Stimulated activated CD4-positive, alpha-beta T cell treated with anti-CD3 and anti-CD28 coated beads, Interleukin-2, amount 100 ng/mL, for 24 hours (primary cell): ENCODE measurements at places on chromosomes 2 and 18.

GRCh38 chr2:46530639-46531038, 51.3 kb downstream of the TMEM247 start:
- no peak for DNase-seq

DNA sequence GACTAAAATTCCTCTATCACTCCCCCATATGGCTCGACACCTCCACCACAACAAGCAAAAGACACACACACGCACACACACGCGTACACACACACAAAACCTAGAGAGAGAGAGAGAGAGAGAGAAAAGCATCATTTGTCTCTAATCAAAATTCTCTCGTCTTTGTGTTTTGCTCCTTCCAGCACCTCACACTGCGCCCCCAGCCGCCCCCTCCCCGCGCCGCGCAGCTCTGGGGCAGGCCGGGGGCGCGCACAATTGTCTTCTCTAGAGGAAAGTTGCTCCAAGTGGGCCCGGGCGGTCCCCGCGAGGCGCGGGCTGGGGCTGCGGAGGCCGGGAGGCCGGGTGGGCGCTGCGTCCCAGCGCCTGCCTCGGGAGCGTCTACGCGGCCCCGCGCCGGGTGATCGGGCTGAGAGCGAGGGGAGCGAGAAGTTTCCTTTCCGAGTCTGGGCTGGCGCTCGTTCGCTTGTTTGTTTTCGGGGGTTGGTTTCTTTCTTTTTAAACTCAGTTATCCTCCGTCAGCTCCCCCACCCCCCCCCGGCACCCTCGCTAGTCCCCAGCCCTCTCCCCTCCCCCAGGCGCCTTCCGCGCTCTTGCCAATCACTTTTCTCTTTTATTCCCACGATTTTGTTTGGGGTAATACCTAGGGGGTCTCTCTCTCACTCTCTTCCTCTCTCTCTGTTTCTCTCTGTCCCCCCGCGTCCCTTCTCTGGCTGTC, 4.1 kb downstream of the ZEB2 start:
- DNase-seq: peak; percentile 40

DNA sequence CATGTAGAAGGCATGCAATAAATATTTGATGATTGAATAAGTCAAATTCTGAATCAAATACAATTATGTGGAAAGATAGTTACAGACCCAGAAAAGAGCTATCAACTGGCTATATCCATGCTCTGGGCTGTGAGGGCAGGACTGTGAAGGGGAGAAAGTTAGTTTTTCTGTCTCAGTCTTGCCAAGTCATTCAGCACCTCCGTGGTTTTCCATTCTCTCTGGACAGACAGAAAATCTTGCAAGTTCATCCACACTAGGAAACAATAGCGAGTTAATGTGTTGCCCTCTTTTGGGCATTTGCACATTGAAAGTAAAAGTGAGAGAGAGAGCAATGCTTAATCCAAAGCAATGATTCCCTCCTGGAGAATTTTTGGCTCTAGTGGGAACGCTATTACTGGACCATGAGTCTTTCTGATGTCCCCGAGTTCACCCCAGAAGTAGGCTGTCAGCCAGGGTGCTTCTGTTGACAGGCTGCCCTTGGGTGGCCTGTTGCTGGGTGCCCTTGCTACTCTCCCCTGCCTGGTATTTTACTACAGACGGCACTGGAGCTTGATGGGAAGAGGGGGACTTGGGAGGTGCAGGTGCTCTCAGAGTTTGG, 238.3 kb downstream of the LOXHD1 start:
- DNase-seq: no peak

DNA sequence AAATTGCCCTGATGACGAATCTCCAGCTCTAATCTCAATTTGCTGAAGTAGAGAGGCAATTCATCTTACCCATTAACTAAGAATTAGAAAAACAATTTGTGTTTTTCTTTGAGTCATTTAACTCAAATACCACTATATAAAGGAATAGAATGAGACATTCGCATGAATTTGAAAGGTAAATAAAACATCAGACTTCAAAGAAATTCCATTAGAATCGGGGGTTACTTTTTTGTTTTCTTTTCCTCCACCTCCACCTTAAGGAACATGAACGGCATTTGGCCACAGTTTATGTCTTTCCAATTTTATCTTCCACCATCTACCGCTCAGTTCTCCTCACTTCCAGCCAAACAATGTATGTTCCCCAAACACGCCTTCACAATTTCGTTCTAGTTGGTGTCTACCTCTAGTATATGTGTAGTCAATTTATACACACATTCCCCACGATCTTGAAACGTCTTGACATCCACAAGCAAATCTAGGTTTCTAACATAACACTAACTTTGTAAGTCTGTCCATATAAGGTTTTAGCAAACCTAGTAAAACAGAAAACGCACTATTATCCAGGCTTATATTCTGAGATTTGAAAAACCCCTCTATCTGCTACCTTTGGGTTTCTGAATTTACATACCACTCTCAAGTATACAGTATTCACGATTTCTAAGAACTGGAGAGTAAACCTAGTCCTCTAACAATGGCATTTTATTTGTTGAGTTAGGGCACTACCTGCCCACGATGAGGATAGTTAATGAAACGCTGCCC, 1.2 kb upstream of the SMCHD1 start:
- DNase-seq: no peak

DNA sequence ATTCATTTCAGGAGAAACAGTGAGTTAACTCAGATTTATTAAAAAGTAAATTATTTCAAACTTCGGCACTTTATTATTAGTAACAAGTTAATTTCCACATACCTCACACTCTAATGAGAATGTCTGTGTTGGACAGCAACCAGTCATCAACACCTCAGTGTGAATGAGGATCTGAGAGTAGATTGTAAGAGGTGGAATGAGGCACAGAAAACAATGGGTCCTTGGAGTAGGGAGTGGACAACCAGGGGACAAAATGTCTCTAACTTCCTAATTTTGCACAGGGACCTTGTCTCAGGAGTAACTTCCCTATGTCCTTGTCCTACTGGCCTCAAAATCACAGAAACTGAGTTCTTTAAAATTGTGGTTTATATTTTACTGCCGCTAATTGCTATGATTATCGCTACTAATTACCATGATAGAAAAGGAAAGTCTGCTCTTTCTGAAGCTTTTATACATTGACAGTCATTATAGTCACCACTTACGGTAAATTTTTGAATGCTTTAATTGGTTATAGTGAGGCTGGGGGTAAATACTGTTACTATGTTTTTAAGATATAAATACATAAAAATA, 82.2 kb upstream of the LRPPRC start:
- DNase-seq: no peak

- DNase-seq: no peak
Observed at GRCh38 chr2:162317058-162317742, 1.3 kb downstream of the IFIH1 start.

DNA sequence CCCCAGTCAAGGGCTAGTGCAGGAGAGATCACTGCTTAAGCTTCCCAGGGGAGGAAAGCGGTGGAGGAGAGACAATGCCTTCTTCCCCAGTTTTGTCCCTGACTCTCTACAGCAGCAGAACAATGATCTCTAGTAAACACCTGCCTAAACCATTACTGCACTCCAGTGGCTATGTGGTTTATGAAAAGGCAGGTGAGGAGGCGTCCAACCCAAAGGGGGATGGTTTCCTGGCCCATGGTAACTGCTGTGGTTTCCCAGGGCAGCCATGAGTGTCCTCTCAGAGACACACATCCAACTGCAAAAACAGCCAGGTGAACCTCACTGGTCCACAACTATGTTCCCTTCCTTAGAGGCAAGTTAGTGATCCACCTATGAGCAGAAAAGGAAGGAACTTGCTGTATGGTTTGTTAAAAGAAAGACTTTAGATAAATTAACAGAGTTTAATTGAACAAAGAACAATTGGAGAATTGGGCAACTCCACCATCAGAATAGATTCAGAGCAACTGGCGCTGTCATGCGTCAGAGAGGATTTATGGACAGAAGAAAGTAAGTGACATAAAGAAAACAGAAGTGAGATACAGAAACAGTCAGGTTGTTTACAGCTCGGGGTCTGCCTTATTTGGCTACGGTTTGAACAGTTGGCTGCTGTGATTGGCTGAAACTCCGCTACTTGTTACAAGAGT, 4.8 kb upstream of the TTC39C start:
- no peak for DNase-seq

DNA sequence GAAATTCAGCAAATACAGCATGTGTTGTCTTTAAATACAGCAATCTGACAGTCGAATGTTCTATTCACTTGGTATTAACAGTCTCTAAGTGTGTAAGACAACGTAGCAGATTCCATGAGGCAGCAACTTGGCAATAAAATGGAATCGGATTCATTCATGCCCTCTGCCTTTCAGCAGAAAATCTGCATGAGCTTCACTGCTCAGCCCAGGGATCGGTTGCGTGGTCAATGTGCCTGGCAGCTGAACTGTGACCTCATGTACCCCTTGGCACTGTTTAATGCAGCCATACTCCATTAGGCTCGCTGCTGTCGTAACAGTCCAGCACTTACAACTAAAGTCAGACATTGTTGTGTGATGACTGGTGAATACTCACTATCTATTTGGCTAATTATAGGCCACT, 17.7 kb upstream of the RGPD4 start:
- no peak for DNase-seq

DNA sequence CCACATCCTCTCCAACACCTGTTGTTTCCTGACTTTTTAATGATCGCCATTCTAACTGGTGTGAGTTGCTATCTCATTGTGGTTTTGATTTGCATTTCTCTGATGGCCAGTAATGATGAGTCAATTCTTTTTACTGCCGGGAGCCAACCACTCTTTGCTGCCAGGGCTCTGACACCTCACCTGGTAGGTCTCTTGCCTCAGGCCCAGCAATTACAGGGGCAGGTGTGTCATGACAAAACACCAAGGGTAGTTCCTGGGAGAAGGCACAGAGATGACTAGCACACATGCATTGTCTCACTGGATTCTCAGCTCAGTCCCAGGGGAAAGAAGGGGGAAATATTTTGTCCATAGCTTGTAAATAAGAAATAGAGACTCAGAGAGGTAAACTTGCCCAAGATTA, 122.3 kb downstream of the CHST9 start:
- no peak for DNase-seq

- DNase-seq: no peak
Observed at GRCh38 chr2:158958365-158958764, 10.1 kb upstream of the TANC1 start.

DNA sequence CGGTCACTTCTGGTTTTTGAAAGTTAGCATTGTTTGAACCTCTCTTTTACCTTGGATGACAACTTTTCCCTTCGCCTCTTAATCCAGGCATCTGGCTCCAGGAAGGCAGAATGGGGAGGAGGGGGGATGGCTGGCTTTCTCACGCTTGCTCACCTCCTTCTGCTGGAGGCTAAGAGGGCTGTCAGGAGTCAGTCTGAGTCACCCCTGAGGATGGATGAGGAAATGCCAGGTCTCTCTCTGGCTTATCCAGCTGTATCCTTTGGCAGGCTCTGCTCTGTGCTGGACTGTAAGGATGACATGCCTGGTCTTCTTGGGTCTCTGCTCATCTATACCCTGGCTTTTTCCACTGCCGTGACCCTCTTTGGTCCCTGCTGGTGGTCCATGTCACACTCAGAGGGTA, 142.9 kb upstream of the GYPC start:
- no peak for DNase-seq

- no peak for DNase-seq
Observed at GRCh38 chr2:50133766-50134165, 898.2 kb downstream of the NRXN1 start.

DNA sequence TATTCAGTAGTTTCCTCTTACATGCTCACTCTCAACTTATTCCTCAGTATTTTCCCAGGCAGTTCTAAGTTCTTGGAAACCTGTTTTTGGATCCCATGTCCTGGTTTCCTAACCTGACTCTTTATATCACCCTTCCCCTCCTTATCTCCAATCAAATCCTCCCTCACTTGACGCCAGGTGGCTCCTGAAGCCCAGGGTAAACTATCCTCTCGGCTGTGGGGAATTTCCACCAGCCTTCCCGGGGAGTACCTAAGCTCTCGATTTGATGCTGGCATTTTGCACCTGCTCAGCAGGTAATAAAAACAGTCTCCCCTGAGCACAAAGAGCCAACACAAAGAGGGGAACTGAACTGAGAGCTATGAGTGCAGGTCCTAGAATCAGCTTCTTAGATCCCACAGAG, 538.0 kb downstream of the SLC4A3 start:
- DNase-seq: no peak

- DNase-seq: no peak
Observed at GRCh38 chr2:226515344-226516055, 284.1 kb downstream of the IRS1 start.
